Left forelimb (tissue), 1 donor: ENCODE measurements at places on chromosomes 4 and X.

DNA sequence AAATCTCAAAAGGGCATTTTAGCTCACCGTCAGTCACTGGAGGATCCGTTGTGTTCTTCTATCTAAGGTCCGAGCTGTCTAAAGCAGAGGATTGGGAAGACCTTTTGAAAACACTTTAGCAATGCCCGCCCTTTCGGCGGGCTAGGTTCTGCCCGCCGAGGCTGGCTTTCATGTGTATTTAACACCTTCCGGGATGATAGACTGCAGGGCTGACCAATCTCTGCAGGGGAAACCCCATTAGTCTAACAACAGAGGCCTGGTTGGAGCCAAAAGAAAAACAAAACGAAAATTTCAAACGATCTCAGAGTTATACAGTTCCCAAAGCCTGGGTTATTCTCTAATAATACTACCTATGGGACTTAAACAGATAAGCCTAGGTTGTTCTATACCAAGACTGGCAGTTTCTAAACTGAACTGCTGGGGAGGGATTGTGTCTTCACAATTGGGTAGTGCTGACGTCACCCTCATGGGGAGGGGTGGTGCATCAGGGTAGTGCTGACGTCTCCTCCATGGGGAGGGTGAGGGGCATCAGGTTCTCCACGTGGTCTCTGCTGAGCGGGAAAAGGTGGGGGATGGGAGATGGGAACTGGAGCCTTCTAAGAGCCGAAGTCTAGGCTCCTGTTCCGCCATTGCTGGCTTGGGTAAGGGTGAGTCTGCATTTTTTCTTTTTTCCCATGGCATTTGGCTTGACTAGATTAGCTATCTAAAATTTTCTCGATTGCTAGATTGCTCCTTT is 14.8 kb upstream of the CUL4B start:
- no peak for DNase-seq

- DNase-seq, result no peak
These were observed at the start of gene BEX1 for GRCh38 chrX:103063918-103064434. TSS of gene BEX1 (minus strand) at chrX:103064171. CDS start at chrX:103063274, 897 bp downstream.

GRCh38 chrX:3743801-3744439 is 30.5 kb upstream of the PRKX start:
- DNase-seq, result no peak

DNA sequence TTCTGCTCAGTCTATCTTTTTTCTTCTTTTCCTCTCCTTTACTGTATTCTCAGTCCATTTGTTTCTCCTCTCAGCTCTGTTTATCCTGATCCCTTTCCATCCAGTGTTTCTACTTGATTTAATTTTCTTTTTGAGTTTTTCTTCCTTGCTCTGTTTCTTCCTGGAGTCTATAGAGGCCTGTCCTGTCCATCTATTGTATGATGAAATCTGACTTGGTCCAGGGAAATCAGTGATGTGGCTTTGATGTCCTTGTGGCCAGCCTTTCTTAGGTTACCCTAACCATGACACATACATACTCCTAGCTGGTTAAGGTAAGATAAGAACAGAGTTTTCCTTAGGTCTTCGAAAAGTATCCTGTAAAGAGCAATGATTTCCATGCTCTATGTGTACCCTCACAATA is 89.3 kb upstream of the LNX1 start:
- no peak for DNase-seq

DNA sequence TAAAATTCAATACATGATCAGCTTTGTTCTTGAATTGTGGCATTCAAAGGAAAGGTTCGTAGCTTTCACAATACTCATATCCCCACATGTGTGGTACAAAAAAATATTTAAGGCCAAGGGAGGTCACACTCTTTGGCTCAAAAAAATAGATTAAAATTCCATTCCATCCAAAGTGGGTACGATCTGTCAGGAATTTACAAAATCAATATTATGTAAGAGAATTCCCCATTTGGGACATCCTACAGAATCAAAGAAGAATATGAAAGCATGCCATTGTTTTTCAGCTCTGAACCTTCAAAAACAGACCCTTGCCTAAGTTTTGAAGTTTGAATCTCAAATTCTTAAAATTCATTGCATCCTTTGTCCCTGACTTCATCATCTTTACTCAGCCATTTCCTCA is 85.8 kb downstream of the MID1 start:
- DNase-seq, result no peak

- no peak for DNase-seq
These were observed 46.3 kb upstream of the AFAP1 start for GRCh38 chr4:7985891-7986441.
